Tibial nerve (tissue), 4 donors: ENCODE measurements at places on chromosomes 6 and 20.

DNA sequence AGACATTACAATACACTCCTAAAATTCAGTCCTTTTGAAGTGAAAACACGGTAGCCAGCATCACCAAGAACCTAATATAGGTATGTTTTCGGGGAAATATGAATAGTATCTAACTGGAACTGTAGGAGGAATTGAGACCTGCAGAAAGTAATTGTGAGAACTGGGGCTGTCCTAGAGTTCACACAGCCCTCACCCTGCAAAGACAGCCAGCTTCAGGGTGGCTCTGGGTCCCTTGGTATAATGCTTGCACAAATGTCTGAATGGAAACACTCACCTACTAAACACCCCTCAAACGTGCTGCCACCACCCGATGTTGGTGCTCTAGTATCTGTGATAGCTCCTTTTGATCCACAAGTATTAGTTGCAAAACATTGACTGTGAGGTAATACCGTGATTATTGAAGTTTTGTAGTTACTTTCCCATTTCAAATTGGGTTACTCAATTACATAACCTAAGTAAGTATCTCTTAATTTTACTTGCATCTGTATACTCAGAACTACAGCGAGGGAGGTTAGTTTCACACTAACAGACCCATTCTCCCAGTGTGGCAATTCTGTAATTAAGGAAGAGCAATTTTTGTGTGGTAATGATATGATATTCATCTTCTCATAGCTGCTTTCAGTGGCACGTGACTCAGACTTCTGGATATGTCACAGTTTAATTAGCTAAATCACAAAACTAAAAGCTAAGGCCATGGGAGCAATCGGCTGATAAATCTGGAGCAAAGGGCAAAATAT lies 129.5 kb downstream of the INSM1 start:
- H3K27ac ChIP-seq: no peak overlapping the region
- no peaks in the 10 kb centered on the region for H3K27me3 ChIP-seq
- H3K36me3 ChIP-seq: peaks cover 18% of the 10 kb centered on the region
- H3K4me1 ChIP-seq: no peaks in the 10 kb centered on the region
- no peak for DNase-seq

- H3K36me3 ChIP-seq: peaks cover 12% of the 10 kb centered on the region
- H3K4me3 ChIP-seq: no peak overlapping the region
- H3K27ac ChIP-seq: no peak overlapping the region
- no peak for DNase-seq
- no peaks in the 10 kb centered on the region for H3K27me3 ChIP-seq
- H3K4me1 ChIP-seq: no peaks in the 10 kb centered on the region
These were observed 202.8 kb downstream of the WDR27 start for GRCh38 chr6:169498916-169499513.

DNA sequence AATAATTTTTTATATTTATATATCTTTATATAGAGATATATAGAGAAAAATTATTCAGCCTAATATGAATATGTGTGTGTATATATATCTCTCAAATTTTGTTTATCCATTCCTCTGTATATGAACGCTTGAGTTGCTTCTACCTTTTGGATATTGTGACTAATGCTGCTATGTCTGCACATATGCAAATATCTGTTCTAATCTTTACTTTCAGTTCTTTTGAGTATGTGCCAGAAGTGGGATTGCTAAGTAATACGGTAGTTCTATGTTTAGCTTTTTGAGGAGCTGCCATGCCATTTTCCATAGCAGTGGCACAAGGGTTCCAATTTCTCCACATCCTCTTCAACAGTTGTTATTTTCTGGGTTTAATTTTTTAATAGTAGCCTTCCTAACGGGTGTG lies 72.8 kb upstream of the CEP85L start:
- H3K27ac ChIP-seq: no peak overlapping the region
- no peaks in the 10 kb centered on the region for H3K4me1 ChIP-seq
- no peak overlapping the region for H3K4me3 ChIP-seq
- no peaks in the 10 kb centered on the region for H3K36me3 ChIP-seq
- DNase-seq: no peak

GRCh38 chr6:50902260-50902659 lies 83.6 kb downstream of the TFAP2B start:
- H3K27me3 ChIP-seq: no peaks in the 10 kb centered on the region
- H3K4me1 ChIP-seq: no peaks in the 10 kb centered on the region
- H3K4me3 ChIP-seq: no peak overlapping the region
- DNase-seq: no peak
- H3K36me3 ChIP-seq: no peaks in the 10 kb centered on the region
- no peak overlapping the region for H3K27ac ChIP-seq
